Renal cortex interstitium (tissue), 15 donors: ENCODE measurements at places on chromosomes 4 and X. TPM values are rescaled to one million over a fixed set of nuclear protein-coding genes. Genes with fewer than 3 reads are reported as not detected.
A peak's percentile ranks its signal among the peaks of the same experiment; 100 is the strongest.

GRCh38 chr4:109025471-109026076 is 262.7 kb upstream of the ETNPPL start:
- no peak for DNase-seq

GRCh38 chrX:48532161-48532560 is 7.4 kb upstream of the TBC1D25 start:
- no peak for DNase-seq

DNA sequence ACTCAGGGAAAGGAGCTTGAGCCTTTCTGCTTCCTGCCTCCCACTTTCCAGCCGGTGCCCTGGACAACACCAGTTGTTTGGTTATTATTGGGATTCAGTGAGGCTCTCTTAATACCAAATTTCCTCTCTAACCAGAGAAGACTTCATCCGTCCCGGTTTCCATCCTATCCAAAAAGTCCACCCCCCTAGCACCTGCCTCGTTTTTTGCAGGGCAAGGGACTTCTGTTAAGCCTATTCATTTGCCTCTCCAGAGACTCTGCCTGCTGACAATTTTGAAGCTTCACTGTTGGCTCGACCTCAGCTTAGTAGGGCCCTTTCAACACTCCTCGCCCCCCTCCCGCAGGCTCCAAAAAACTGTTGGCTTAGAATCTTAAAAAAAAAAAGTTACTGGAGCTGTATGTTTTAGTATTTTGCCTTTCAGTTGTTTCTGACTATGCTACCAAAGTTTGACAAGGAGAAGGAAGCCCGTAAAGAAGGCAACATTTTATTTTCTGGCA is 779 bp upstream of the PRSS12 start:
- no peak for DNase-seq

The CSAG2 gene
- not detected for polyA plus RNA-seq

GRCh38 chrX:87664381-87664780 is 146.8 kb downstream of the KLHL4 start:
- peak; percentile 4 for DNase-seq

The RRH gene
- 0.74 TPM for polyA plus RNA-seq

DNA sequence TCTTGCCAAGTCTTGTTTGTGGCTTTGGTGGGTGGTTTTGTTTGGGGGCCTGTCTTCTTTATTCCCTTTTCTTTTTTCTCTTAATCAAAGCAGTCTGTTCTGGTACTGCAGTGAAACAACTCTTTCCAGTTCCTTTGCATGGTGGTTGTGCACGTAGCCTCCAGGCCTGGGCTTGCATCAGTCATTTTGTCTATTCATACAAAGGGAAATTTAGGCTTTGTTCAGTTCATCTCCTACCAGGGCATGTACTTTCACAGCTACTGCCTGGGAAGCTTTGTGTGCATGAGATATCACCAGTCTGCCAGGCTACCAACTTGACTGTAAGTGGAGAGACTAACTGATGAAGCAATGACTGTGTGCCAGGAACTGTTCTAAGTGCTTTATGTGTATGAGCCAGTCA is 8.5 kb downstream of the TRIM2 start:
- no peak for DNase-seq

The MMRN1 gene
- 1.6 TPM for polyA plus RNA-seq
